ENCODE measurements at places on chromosomes 16 and 17.

DNA sequence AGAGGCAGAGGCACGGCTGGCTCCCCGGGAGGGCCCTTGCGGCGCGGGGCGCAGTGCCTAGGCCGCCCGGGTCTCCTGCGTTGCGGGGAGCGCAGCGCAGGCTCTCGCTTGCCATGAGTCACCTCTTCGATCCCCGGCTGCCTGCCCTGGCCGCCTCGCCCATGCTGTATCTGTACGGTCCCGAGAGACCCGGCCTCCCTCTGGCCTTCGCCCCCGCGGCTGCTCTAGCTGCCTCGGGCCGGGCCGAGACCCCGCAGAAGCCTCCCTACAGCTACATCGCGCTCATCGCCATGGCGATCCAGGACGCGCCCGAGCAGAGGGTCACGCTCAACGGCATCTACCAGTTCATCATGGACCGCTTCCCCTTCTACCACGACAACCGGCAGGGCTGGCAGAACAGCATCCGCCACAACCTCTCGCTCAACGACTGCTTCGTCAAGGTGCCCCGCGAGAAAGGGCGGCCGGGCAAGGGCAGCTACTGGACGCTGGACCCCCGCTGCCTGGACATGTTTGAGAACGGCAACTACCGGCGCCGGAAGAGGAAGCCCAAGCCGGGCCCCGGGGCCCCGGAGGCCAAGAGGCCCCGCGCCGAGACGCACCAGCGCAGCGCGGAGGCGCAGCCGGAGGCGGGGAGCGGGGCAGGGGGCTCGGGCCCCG lies 390 bp downstream of the FOXL1 start:
- no peak for DNase-seq

GRCh38 chr17:7882068-7882467 lies 6.5 kb upstream of the CHD3 start:
- DNase-seq, result no peak

DNA sequence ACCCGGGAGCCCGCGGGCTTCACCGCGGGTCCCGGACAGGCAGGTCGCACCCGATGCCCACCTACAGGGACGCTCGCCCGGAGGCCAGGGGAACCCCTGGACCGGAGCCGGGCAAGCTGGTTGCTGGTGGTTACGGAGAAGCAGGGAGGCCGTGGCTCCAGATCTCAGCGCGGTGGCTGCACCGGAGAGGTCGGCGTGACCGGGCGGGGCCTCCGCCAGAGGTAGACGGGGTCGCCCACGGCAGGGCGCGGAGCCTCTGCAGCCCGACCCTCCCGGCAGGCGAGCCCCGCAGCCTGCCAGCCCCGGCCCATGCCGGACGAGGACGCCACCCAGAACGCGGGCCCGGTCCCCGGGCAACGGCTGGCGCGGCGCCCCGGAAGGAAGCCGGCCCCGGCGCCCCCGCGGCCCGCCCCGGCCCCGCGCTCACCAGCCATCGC lies 341 bp downstream of the PCYT2 start:
- no peak for DNase-seq

DNA sequence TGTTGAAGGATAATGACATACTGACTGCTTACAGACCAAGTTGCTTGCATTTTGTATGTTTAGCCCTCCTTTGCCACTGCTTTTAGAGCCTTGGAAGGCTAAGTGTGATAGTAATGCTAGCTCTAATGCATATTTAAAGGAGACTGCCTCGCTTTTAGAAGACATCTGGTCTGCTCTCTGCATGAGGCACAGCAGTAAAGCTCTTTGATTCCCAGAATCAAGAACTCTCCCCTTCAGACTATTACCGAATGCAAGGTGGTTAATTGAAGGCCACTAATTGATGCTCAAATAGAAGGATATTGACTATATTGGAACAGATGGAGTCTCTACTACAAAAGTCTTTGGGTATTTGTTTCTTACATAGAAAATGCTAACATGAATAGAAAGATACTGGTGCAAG lies 19.1 kb downstream of the CAPNS2 start:
- DNase-seq, result no peak

GRCh38 chr17:77649717-77650211 lies 308.7 kb upstream of the TNRC6C start:
- no peak for DNase-seq

- no peak for DNase-seq
Measured at GRCh38 chr16:11276896-11277593, 765 bp upstream of the PRM2 start.

- no peak for DNase-seq
Measured at GRCh38 chr17:53919356-53919755, 96.6 kb downstream of the KIF2B start.

DNA sequence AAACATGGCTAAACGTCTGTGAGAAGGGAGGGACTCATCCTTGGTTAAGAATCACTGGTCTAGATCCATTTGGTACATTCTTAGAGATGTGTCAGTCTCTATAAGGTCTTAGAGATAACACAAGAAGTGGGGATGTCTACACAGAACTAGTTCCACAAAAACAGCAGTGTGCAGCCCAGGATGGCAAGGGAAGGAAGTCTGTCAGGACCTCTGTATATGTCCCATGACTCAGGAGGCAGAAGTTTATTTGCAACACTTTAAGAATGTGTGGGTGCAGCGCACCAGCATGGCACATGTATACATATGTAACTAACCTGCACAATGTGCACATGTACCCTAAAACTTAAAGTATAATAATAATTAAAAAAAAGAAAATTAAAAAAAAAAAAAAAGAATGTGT lies 548.5 kb upstream of the SOX9 start:
- DNase-seq, result no peak

GRCh38 chr17:278676-279059 lies 73.9 kb downstream of the RPH3AL start:
- no peak for DNase-seq

- peak; percentile 21 for DNase-seq
Measured at GRCh38 chr16:69188236-69188549, 1.2 kb downstream of the SNTB2 start.

DNA sequence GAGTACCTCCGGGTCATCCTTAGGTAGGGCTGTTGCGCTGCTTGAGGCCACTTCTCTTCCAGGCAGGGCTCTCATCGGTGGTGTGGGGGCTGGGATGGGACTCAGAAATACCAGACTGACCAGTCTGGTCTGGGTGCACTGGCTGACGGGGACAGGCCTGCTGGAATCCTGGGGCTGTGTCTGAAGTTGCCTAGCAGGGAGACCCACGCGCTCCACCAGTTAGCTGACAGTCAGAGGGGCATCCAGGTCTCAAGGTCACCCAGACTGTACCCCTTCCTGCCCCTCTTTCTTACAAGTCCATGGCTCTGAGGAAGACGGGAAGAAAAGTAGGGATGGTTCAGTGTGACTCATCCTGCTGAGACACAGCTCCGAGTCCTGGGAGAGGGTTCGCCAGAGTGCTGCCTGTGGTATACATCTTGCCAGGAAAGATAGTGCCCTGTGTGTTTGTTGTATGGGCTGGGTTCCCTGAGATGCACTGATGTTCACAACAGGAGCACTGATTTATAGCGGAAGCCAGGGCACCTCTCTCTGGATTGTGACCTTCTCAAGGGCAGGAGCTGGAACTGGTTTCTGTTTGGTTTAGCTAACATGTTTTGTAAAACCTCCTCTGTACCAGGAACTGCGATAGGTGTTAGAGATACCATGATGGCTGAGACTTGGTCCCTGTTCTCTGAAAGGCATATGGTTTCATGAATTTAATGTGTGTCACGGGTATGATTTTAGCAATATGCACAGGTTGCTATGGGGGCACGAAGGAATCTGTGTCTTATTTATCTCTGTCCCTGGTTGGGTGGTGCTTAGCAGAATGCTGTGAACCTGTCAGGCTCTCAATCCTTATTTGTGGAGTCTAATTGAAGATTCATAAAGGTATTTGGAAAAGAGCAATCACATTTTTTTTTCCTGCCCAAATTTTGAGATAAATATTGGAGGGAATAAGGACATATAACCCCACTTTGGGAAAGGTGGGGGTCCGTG lies 97.5 kb downstream of the OR1D5 start:
- DNase-seq, result no peak

- no peak for DNase-seq
Measured at GRCh38 chr17:77141846-77142449, 1.2 kb downstream of the SEC14L1 start.

DNA sequence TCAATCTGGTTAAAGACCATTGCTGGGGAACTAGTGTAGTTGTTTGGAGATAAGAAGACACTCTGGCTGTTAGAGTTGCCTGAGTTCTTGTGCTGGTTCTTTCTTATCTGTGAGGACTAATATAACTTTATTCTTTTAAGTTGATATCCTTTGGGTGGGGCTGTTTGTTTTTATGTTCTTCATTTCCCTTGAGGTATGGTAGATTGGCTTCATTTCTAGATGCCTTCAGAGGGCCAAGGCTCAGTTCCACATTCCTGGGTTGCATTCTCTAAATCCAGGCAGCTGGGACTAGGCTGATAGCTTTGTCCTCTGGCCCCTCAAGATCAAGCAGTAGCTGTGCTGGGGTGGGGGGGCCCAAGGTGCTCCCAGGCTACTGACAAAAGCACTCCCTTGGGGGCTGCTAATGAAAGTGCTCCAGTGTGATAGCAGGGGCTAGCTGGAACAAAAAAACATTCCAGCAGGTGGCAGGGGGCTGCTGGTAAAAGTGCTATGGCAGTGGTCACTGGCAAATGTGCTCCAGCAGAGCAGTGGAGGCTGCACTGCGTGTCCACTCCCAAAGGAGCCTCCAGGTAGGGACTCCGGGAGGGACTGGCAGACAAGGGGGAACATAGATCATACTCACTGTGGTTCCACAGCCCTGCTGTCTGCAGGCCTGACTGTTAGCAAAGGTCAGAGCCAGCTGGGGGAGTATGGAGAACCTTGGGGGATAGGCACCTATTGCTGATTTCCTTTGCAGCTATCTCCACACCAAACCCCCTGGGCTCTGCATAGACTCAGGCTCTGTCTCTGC lies 45.9 kb upstream of the KCNJ16 start:
- DNase-seq, result no peak

DNA sequence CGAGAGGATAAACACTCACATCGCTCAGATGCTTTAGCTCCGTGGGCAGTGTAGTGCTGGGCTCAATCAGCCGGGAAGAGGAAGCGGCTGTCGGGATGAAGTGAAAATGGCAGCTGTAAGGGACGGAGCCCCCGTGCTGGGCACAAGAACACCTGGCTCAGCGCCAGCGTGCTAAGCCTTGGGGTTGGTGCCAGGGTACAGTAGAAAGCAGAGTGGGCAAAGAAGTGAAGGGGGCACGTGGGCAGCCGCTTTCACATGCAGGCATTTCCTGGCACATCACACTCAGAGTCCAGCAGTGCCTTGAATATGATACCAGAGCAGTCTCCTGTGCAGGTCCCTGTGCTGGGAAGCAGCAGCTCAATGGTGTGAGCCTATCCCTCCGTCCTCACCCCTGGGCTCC lies 51.1 kb upstream of the FOXF1 start:
- DNase-seq, result no peak

- no peak for DNase-seq
Measured at GRCh38 chr17:42678951-42679491, 2.2 kb upstream of the PLEKHH3 start.

DNA sequence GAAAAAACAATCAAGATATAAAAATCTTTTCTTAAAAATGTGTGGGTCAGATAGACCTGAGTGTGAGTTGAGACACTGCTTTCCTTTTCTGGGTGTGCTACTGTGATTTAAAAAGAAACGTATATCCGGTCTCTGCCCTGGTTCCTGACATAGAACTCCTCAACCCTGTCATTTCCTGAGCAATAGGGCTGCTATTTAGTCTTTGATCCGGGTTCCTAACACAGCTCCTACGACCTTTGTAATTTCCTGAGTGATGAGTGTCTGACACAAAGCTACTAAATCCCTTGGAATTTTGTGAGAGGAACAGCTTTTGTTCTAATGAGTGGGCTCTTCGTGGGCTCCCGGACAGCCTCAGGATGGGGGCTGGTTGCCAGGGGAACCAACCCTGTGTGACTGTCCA lies 93.9 kb upstream of the FA2H start:
- no peak for DNase-seq

DNA sequence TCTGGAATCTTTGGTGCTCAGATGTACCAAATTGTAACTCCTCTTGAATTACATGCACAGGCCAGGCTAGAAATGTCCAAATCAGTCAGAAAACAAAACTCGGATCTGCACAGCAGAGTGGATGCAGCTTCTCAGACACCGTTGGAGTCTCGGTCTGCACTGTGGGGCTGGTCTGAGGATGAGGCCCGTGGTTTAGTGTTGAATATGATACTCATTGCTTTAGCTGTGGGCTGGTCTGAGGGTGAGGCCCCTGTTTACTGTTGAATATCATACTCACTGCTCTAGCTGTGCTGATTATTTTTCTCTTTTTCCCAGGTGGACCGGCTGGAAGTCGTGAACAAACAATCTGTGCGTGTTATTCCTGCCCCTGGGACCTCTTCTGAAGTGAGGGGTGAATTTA lies 35.0 kb downstream of the DBNDD1 start:
- DNase-seq, result no peak

GRCh38 chr16:25217921-25218320 lies 1.2 kb downstream of the AQP8 start:
- no peak for DNase-seq

GRCh38 chr16:75446416-75446815 lies 13.1 kb upstream of the CFDP1 start:
- DNase-seq, result no peak

DNA sequence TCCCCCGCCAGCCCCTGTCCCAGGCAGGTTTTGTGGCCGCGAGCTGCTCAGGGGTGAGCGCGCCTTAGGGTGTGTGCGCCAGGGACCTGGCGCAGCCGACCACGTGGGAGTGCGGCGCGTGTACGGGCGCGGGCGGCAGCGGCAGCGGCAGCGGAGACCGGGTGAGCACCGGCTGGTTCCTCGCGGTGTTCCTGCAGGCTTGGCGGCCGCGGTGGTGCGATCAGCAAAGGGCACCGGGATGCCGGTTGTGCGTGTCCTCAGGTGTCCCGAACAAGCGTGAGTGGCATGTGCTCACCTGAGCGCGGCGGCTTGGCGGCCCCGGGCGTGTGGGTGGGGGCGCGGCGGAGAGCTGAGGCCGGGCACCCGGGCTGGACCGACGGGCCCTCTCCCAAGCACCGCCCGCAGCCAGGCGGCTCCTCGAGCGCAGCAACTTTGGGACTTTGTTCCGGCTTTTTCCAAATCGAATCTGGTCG lies 381 bp upstream of the HSD11B2 start:
- no peak for DNase-seq
